ENCODE measurements at places on chromosomes 1 and 21.

GRCh38 chr1:3367376-3367775, 87.1 kb upstream of the ARHGEF16 start:
- no peak for DNase-seq

- DNase-seq = no peak
Observed at GRCh38 chr1:151242442-151242841, 12.1 kb upstream of the PSMD4 start.

- no peak for DNase-seq
Observed at GRCh38 chr21:37711286-37711829, 204.9 kb downstream of the KCNJ6 start.

DNA sequence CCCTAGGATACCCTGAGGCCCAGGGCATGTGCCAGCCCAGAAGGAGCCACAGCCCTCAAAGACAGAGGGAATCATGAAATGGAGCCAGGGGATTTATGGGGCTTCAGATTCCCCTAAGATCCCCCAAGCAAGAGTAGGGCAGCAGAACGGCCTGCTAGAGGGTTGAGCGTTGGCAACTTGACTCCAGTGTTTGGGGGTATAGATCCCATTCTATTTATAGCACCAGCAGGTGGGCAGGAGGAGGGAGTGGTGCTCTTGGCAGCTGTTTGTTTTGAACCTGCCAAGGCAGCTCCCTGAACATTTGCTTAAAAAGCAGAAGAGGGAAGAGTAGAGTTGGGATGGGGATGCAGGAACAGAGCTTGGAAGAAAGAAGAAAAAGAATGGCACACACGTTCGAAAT, 33.7 kb downstream of the GLUL start:
- no peak for DNase-seq

DNA sequence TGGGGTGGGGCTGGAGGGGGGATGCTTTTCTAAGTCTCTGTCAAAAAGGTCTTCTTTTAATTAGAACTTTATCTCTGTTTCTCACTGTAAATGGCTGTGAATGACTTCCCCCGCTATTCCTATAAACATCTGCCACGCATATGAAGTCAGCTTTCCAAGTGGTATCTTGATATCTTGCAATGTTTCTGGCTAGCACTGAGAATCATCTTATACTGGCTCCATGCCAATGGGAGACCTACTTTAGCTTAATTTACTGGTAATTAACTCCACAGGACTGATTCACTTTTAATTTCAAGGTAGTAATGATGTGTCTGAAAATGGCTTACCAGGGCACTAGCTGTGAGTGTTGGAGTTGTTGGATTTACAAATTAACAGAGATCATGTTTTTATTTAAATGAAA, 4.3 kb downstream of the GPR88 start:
- no peak for DNase-seq

- no peak for DNase-seq
Observed at GRCh38 chr1:234311414-234311813, 61.8 kb upstream of the COA6 start.

- no peak for DNase-seq
Observed at GRCh38 chr1:47894410-47895278, 102.5 kb downstream of the TRABD2B start.

DNA sequence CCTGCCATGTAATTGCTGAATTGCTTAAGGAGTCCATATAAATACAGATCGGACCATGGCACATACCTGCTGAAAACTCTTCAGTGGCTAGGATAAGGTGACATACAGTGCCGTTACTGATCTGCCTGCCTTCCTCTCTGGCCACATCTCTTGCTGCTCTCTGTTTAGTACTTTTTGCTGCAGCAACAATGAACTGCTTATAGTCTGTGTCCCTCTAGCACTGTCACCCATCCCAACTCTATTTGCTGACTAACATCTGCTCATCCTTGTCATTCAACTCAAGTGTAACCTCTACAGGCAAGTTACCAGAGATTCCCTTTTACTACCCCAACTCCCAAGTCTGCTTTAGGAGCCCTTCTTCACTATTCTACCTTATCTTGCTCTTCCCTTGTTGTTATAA, 65.6 kb downstream of the GTF2B start:
- no peak for DNase-seq
